ENCODE measurements at places on chromosomes 16 and 17.
A peak's percentile ranks its signal among the peaks of the same experiment; 100 is the strongest.

DNA sequence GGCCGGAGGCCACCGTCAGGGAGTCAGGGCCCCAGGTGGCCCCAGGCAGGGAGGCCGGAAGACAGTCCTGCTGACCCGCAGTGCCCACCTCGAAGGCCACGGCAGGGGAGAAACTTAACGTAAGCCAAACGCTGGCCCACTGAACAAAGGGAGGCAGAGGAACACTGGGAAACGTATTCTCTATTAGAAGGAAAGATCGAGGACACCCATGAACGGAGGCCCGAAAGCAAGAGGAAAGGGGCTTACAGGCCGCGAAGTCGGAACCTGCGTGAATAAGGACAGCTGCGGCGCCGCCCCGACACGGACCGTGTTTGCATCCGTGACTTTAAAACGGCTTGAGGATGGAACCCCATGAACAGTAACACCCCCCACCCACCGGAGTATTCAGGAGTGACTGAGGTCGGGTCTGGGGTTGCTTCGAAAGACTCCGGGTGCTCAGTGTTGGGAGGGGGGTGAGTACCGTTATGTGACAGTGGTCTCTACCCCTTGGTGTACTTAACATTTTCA is 102.4 kb upstream of the METRNL start:
- DNase-seq: no peak

GRCh38 chr16:54936979-54937670 is 6.5 kb downstream of the IRX5 start:
- DNase-seq: no peak

DNA sequence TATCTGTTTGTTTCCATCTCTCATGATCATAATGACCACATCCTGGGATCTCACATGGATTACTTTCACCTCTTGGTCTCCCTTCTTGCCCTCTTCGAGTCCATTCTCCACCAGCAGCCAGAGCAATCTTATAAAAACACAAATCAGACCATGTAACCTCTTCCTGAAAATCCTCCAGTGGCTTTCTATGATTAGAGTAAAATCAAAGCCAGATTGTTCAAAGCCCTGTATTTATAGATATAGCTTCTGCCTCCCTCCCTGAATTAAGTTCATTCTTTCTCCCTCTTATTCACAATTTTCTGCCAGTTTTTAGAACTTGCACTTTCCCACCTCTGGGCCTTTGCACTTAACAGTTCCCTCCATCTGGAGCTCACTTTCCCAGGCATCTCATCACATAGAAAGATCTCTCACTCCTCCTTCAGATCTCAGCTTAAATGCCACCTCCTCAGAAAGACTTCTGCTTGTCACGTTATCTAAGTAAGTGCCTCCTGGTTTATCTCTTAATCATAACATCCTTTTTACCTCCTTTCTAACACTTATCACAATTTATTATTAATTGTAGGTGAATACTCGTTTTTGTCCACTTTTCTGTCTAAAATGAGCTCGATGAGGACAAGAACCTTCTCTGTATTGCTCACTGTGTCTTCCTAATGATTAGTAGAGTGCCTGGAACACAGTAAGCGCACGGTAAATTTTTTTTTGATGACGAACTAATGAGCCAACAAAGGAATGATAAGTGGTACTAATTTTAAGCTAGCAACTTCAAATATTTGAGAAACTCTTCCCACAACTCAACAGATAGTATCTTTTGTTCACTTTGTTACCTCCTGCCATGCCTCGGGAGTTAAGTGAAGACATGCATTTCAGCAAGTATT is 80.5 kb downstream of the CYB561 start:
- no peak for DNase-seq

- DNase-seq: no peak
Observed at GRCh38 chr17:77427391-77427991, 286.7 kb downstream of the SEC14L1 start.

- no peak for DNase-seq
Observed at GRCh38 chr16:30398661-30399434, 3.6 kb downstream of the ZNF48 start.

- DNase-seq: no peak
Observed at GRCh38 chr16:89043636-89044417, 49.8 kb upstream of the ACSF3 start.

GRCh38 chr17:39261286-39261685 is 35.5 kb upstream of the STAC2 start:
- DNase-seq: no peak

GRCh38 chr17:17551361-17551760 is 40.1 kb downstream of the PEMT start:
- no peak for DNase-seq

DNA sequence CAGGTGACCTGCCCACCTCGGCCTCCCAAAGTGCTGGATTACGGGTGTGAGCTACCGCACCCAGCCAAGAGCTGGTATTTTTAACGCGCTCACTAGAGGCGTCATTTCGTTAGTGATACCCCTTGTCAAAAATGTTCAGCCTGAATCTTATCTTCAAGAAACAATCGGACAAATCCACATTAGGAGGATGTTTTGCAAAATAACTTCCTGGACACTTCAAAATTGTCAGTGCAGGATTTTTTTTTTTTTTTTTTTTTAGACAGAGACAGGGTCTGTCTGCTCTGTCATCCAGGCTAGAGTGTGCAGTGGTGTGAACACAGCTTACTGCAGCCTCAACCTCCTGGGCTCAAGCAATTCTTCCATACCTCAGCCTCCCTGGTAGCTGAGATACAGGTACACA is 63.0 kb downstream of the RMI2 start:
- no peak for DNase-seq

DNA sequence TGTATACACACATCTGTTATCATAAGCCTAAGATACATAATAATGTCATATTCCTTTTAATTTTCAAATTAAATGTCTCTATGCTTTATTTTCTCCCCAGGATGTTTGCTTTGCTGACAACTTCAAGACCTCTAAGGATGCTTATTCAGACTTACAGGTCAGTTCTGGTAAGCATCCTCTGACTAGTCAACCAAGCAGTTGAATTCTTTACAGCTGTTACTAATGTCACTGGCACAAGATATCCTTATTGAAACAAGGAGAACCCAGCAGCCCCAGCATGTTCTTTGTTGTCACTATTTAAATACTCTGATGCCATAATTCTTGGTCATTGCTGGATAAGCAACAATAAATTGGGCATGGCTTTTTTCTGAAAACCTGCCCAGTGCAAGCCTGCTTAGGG is 232.3 kb upstream of the PMFBP1 start:
- DNase-seq: no peak

GRCh38 chr17:68368387-68368786 is 77.1 kb downstream of the ARSG start:
- DNase-seq: no peak

- DNase-seq: peak; percentile 45
Observed at GRCh38 chr17:57707892-57708291, 37.2 kb downstream of the CCDC182 start.

DNA sequence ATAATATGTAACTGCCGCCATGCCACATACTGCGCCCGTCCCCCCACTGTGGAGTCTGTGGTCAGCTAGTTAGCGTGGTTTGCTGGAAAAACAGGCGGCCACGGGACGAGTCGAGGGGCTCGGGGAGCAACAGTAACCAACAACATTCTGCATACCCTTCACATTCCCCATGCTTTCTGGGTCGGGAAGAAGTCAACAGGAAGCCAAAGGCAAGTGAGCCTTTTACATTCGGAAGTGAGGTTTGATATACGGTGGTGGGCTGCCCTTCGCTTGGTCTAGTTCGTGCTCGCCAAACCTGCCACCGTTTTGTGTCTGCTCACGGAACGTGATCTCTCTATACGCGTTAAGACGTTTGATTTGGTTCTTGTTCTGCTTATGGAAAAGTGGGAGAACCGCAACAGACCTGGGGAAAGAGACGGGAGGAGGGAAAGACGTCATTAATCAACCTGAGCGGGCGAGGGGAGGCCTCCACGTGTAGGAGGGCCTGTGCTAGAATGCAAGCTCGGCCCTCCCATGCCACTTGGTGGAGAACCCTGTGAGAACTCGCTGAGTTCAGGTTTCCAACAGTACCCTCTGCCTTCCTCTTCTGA is 28.9 kb upstream of the CFAP20 start:
- no peak for DNase-seq

GRCh38 chr17:78365561-78366108 is 5.8 kb upstream of the SOCS3 start:
- DNase-seq: no peak

DNA sequence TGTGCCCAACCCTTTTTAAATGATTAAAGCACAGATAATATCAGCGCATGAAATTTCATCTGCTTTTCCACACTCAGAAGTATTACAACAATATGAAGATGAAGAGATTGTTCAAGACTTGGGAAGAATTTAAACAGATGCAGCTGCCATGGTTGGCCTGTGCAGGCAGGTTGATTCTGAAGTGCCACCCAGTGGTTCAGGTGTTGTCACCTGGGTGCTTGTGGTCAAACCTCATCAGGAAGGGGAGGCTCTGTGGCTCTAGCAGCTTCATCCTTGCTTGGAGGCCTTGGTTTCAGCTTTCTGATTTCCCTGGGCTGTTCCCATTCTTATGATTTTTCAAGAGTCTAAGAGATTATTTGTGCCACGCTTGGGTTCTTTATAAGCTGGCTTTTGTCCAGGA is 22.2 kb upstream of the CLEC18C start:
- DNase-seq: no peak

GRCh38 chr17:2008332-2009126 is 16.6 kb downstream of the RTN4RL1 start:
- DNase-seq: no peak

GRCh38 chr16:65698791-65699321 is 577.0 kb upstream of the CDH11 start:
- no peak for DNase-seq

DNA sequence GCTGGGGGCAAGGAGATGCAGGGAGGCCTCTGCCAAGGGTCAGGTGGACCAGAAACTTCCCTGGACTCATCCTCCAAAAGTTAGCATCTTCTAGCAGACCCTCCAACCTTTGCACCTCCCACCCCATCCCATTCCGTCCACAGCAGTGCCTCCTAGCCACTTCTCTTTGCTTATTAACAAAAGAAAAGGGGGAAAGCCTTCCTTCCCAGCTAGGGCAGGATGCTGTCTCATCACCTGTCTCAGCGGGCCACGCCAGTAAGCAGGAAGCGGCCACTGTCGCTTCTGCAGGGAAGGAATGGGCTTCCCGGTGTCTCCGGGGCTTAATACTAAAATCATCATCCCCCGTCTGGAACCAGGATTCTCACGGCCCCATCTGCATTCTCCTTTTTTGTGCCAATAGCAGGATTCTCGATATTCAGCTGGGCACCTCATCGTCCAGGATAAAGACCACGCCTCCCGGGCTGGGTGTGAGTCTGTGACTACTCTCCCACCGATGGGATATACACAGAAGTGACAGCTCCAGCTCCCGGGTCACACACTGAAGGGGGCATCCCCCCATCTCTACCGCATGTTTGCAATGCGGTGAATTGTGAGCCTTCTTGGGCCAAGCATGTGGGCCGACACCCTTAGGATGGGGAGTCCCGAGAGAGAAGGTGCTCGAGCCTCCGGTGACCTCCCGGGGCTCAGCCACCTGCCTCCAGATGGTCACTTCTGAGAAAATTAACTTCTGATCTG is 15.5 kb upstream of the RBFOX3 start:
- no peak for DNase-seq

- DNase-seq: no peak
Observed at GRCh38 chr17:7834542-7834956, 532 bp downstream of the KDM6B start.

- DNase-seq: no peak
Observed at GRCh38 chr16:57041182-57042156, 50.9 kb upstream of the CPNE2 start.

All from DMS153 (cell line).